ENCODE measurements at places on chromosomes 12 and 14.

- no peak for DNase-seq
These were observed 44.6 kb downstream of the TRAFD1 start for GRCh38 chr12:112169966-112170365.

- no peak for DNase-seq
These were observed 216.4 kb downstream of the PLCZ1 start for GRCh38 chr12:18521461-18521860.

DNA sequence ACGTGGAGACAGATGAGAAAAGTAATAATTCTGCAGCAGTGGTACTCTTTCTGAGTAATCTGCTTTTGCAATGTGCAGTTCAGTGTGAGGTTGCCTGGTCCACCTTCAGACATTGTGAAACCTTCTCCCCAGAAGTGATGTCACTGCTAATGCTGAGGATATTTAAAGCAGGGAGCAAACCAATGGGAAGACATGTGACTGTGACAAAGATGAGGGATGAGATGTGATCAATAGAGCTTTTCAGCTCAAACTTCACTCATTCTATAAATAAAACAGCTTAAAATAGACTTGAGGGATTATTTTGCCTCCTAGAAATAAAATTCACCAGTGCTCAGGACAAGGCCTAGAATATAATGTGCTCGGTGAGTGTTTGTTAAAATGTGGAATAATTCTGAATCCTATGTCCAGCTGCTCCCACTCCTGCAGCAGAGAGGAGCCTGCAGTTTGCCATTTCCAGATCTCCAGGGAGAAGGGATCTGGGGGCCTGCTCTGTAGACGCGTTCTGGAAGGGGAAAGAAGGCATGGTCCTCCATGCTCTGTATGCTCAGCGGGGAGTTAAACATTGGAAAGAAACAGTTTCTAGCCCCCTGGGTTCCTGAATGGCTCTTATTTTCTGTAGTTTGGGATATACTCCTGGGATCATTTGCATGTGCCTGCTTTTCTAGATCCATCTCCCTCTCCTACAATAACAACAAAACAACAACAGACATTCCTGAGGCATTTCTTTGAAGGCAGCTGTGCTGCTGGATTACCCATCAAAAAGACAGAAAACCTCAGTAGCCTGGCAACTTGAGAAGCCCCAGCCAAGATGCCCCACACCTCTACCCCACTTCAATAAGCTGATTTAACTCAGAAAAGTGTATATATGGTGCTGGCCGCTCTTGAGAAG lies 8.9 kb downstream of the SLC7A8 start:
- DNase-seq, result no peak

DNA sequence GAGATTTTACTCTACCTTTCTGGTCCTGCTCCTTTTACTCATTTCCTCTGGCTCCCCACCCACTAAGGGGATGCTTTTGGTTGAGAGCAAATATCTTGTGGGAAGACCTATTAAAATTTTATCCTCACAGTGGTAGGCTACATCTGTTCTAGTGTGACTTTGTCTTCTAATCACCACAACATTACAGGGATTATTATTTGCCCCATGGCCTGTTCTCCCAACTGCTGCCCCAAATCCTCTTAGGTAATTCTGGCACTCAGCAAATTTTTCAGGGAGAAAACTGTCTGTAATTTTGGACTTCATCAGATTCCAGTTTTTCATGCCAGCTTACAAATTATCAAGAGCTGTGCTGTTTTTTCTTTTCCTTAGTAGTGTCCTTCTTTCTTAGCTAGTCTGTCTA lies 172.3 kb downstream of the GPHN start:
- no peak for DNase-seq

DNA sequence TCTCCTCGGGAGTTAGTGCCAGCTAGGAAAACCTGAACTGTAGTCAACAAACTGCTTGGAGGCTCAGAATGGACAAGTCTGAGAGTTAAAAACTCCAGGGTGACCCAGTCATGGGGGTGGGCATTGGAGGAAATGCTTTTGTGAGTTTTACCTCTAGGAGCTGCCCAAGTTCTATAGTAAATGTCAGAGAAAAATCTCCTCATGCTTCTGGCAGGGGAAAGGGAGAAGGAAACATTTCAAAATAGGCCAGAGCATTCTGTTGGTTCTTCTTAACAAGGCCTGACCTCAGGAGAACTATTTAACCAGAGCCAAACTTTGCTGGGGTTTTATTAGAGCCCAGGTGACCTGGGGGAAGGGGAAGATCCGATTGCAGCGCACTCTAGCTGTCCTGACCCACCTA lies 12.3 kb downstream of the NINJ2 start:
- no peak for DNase-seq

DNA sequence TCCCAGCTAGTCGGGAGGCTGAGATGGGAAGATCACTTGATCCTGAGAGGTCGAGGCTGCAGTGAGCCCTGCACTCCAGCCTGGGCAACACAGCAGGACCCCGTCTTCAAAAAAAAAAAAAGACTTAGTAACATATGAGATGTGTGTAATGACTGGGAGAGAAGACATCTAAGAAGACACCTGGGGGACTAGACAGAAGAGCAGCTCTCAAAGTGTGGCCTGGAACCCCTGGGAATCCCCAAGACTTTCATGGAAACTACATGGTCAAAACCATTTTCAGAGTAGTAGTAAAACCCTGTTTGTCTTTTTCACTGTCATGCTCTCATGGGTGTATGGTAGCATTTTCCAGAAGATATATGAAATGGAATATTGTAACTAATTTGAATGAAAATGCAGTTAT lies 45.3 kb downstream of the R3HDM2 start:
- DNase-seq, result no peak

- DNase-seq, result no peak
These were observed 24.9 kb upstream of the BCDIN3D start for GRCh38 chr12:49867570-49868341.

DNA sequence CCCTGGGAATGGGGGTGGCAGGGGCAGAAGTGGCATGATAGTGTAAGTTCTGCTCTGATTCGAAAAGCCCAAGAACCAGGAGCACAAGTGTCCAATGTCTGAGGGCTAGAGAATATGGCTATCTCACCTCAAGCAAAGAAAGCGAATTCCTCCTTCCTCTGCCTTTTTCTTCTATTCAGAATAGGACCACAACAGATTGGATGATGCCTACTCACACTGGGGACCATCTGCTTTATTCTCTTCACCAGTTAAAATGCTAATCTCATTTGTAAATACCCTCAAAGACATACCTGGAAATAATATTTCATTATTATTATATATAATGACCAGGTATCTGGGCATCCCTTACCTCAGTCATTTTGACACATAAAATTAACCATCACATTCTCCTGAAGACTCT lies 808.7 kb downstream of the NRXN3 start:
- DNase-seq, result no peak

DNA sequence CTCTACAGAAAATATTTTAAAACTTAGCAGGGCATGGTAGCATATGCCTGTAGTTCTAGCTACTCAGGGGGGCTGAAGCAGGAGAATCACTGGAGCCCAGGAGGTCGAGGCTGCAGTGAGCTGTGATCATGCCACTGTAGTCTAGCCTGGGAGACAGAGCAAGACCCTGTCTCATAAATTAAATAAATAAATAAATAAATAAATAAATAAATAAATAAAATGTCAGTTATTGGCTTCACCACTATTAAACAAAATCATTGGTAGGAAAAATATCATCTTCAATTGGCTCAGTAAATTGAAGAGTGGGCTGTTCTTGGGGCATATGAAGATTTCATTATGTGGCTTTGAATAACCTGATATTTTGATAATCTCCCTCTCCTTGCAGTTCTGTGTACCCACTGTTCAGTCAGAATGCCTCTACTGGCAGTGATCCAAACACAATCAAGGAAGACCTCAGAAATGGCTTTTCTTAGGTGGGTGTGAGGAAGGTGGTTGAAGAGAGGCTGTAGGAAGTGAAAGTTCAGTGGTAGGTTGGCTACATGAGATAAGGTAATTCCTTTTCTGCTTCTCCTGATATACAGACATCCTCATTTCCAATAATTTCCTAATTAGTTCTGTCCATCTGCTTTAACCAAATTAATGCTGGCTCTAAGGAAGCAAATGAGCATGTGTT lies 175.8 kb downstream of the MSRB3 start:
- DNase-seq, result no peak

- no peak for DNase-seq
These were observed 6.3 kb upstream of the HOXC4 start for GRCh38 chr12:54047160-54047963.

GRCh38 chr12:129696926-129697325 lies 206.9 kb downstream of the TMEM132D start:
- no peak for DNase-seq

DNA sequence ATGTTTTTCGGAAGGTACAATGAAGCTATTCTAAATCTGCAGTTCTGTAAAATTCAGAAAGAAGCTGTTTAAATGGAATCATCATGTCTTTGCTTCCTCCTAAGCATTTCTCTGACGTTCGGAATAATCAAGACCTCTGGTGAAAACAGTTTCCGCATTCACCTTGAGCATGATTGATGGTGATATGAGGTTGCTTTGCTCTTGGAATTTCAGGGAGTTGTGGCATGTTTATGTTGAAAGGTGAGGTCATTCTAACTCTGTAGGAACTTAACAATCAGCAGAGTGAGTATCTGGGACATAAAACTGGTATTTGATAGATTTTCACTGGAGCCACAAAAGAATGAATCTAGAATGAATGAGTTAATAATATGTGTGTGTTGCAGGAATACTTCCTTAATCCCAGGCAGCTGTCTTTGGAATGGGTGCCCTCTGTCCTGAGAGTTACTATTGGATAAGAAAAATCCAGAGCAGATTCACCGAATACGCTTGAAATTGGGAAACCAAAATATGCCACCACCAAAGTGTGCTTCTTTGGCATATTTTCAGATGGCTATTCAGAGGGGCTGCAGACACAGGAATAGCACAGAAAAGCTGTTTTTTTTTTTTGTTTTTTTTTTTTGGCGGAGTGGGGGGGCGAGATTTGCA lies 599.1 kb downstream of the CCER1 start:
- no peak for DNase-seq

DNA sequence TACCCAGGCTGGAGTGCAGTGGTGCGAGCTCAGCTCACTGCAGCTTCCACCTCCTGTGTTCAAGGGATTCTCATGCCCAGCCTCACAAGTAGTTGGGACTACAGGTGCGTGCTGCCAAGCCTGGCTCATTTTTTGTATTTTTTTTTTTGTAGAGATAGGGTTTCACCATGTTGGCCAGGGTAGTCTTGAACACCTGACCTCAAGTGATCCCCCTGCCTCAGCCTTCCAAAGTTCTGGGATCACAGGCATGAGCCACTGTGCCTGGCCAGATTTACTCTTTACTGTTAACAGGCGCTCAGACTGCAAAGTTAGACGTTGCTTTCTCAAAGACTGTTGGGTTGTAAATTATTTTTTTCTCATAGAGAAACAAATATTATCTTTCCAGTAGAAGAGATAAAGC lies 46.1 kb upstream of the LRRK2 start:
- DNase-seq, result no peak

GRCh38 chr12:52141306-52141705 lies 50.5 kb downstream of the KRT80 start:
- DNase-seq, result no peak

- no peak for DNase-seq
These were observed 2.5 kb downstream of the LEMD3 start for GRCh38 chr12:65171870-65172269.

DNA sequence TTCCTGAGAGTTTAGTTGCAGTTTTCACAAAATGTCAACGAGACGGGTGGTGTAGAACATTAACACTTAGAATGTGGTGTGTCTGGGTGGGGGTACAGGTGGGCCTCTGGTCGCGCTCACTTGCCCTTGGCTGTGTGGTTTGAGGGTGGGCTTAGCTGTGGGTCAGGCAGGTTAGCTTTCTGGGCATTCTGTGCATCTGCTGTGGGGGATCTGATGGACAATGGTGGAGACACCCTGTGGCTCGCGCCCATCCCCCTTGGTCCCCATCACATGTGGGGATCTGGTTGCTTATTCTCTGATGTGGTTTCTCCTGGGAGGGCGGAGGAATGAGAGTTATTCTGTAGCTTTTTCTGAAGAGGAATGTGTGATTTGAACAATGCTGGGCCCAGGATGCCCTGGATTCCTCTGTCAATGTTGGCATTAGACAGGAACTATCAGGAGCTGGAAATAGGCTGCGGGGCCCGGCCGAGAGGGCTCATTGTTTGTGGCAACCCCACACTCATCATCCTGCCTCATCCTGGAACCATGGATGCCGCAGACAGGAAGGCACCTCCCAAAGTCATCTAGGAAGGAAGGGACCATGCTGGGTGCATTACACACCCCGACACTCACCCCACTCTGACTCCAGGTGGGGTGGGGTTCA lies 101.6 kb downstream of the TSPAN9 start:
- no peak for DNase-seq

DNA sequence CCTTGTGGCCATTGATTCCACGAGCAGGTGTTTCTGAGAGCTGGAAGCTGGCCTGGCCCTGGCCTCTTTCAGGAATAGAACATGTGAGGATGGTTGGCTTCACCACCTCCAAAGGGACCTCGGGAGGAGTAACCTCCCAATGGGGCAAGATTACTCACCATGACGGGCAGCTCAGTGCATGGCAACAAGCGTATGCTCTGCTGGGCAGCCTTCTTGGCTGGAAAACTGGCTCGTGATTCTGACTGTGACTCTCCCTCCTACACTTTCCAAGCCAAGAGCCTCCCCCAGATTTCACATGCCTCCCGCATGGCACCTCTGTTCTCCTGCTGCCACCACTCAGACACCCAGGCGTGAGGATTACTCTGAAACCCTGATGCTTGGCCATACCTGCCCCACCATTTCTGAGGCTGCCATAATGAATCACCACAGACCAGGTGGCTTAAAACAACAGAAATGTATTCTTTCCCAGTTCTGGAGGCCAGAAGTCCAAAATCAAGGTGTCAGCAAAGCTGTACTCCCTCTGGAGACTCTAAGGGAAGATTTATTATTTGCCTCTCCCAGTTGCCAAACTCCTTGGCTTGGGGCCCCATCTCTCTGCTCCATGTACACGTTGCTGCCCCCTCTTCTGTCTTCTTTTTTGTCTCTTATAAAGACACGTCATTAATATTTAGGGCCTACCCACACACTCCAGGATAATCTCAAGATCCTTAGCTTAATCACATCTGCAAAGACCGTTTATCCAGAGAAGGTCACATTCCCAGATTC lies 215.9 kb downstream of the CHST11 start:
- DNase-seq, result no peak
